ENCODE measurements at places on chromosomes 11 and 22.

DNA sequence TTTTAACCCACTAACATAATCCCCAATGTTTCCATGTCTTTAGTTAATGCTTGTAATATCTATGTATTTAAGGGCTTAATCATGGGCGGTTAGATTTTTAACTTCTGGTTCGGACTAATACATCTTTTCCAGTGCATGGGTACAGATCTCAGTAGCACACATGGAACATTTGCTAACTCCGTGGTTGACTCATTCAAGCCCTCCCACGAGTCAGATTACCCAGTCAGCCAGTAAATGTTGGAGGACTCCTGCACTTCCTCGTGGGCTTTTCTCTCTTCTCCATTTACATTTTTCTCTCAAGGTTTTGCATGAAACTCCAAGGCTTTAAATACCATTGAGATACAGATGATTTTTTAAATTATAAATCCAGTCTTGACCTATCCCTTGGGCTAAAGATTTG, 313.9 kb downstream of the ST3GAL4 start:
- DNase-seq: no peak

- DNase-seq: no peak
These were observed 726.8 kb upstream of the FAT3 start for GRCh38 chr11:91497847-91498246.

GRCh38 chr11:104061853-104062521, 25.5 kb downstream of the DDI1 start:
- no peak for DNase-seq

DNA sequence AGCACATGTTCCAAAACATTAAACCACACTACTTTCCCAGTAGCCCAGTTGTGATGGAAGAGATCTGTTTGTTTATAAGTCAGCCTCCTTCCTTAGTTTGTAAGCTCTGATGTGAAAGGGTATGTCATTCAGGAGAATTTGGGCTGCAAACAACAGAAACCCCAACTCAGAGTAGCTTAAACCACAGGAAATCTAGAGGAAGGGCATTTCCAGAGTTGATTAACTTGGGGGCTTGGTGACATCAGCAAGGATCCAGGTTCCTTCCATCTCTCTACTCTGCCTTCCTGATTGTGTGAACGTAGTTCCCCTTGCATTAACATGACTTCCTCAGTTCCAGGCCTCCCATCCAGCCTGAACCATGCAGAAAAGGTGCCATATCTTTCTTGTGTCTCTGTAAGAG, 6.5 kb upstream of the FJX1 start:
- no peak for DNase-seq

- DNase-seq: peak; percentile 23
These were observed 680.5 kb upstream of the API5 start for GRCh38 chr11:42631220-42631843.

DNA sequence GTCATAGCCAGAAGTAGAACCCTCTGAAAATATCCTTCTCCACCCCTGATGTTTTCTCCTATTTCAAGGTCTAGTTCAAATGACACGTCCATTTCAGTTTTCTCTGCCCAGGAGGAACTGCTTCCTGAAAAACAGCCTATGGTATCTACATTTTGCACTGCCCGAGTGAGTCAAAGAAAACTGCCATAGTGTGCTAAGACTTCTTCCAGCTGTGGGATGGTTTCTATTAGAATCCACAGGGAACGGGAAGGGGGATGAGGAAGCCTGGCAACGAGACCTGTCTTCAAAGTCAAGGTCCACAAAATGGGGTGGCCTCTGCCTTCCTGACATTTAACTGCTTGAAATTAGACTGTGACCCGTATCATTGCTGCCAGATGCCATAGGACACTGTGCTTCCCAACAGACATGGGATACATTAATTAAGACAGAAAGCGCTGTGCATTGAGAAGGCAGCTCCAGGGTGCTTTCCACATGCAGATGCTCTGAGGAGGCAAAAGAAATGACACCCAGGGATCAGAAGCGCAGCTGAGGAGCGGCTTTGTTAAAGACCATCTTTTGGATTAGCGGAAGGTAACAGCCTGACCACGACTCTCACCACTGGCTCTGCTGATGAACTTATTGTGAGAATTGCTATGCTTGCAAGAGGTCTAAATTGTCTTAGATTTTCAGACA, 39.4 kb upstream of the NUP50 start:
- DNase-seq: peak; percentile 7

- DNase-seq: no peak
These were observed 600 bp upstream of the CENPM start for GRCh38 chr22:41947424-41948080.

GRCh38 chr11:122441666-122442035, 213.9 kb upstream of the UBASH3B start:
- peak; percentile 57 for DNase-seq

GRCh38 chr11:5626196-5626595, 1.4 kb downstream of the TRIM34 start:
- no peak for DNase-seq

Data from tongue (tissue), 3 donors.